ENCODE measurements at places on chromosomes 6 and 20.

- DNase-seq = no peak
These were observed 47.6 kb downstream of the EZR start for GRCh38 chr6:158771399-158772152.

DNA sequence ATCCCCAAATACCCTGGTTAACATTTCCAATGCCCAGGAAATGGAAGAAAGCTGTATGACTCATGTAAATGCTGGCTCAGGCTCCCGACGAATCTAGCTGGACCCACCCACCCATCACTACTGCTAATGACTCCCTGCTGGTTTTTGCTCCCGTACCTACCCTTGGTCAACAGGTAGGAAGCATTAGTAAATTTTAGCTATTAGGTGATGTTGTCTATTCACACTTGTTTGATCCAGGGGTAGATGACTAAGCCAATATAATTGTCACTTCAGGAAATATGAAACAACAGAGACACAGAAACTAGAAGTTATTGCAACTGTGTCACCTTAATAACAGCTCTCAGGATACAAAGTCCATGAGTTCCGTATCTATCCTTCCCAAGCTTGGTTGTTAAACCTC, 94.4 kb upstream of the BEND6 start:
- DNase-seq = no peak

DNA sequence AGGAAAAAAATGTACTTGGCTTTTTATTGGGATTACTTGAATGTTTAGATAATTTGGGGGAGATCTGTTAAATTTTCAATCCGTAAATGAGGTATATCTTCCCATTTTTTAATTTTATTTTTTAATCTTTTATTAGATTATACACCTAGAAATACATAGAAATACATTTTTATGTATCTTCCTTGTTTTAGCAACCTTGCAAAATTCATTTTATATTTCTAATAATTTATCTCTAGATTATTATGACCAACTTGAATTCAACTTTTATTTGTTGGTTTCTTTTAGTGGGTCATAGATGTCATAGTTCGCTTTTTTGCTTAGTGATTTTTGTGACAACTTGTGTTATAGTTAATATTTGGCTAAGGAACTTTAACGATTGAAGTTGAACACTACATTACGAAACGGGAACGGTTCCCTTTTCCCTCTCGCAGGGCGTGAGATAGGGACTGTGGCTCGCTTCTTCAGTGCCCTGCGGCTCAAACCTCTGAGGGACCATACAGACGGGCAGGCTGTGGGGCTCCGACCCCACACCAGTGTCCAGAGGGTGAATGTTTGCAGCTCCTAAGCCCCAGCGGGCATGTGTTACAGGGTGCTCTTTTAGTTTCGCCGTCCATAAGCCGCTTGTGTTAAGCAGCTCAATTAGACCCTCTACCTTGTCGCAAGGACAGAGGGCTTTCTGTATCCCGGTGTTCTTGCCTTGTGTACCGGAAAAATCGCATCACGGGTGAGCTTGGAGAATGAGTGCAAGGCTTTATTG, 53.8 kb downstream of the PRND start:
- no peak for DNase-seq

GRCh38 chr6:85472744-85473143, 22.9 kb downstream of the NT5E start:
- DNase-seq = no peak

DNA sequence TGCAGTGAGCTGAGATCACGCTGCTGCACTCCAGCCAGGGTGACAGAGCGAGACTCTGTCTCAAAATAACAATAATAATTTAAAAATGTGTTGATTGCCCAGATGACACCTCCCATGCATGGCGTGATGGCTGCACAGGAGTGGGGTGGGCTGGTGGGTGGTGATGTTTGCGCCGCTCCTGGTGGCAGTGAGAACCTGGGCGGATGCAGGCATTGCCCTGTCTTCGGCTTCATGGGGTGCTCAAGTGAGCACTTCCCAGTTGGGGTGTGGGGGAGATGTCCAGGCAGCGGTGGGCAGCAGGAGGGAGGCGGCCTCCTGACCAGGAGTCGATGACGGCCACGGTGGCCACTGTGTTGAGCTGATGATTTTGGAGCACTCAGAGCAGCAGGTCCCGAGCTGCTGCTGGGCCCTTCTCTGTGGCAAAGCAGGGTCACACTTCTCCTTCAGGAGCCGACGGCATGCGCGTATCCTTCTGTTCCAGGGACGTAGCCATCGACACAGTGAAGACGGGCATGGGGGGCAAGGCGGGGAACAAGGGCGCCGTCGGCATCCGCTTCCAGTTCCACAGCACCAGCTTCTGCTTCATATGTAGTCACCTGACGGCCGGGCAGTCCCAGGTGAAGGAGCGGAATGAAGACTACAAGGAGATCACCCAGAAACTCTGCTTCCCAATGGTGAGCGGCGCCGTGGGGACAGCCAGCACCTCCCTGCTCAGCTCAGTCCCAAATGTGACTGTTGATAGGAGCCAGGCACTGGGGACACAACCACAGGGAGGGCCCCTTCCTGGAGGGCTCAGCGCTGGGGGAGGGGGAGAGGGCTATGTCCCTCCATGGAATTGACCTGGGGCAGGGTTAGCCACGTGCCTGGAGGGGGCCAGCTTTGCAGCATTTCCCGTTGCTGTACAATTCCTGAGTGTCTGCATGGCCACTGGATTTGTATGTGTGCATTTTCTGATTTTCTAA, 89.7 kb downstream of the SYNJ2 start:
- DNase-seq = no peak

DNA sequence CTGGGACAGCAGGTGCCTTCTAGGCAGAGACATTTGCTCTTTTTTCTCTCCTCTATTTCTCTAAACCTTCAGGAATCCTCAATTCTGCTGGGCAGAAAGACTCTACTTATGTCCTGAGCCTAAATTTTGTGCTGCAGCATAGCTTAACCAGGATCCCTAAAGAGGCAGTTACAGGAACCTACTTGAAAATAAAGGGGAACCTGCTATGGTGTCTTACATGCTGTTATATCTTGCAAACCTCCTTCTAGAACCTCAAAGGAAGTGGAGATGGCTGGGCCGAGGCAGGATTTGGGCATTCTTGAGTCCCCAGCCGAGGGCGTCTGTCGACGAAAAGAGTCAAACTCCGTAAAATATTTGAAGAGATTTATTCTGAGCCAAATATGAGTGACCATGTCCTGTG, 17.1 kb upstream of the GMNN start:
- no peak for DNase-seq

DNA sequence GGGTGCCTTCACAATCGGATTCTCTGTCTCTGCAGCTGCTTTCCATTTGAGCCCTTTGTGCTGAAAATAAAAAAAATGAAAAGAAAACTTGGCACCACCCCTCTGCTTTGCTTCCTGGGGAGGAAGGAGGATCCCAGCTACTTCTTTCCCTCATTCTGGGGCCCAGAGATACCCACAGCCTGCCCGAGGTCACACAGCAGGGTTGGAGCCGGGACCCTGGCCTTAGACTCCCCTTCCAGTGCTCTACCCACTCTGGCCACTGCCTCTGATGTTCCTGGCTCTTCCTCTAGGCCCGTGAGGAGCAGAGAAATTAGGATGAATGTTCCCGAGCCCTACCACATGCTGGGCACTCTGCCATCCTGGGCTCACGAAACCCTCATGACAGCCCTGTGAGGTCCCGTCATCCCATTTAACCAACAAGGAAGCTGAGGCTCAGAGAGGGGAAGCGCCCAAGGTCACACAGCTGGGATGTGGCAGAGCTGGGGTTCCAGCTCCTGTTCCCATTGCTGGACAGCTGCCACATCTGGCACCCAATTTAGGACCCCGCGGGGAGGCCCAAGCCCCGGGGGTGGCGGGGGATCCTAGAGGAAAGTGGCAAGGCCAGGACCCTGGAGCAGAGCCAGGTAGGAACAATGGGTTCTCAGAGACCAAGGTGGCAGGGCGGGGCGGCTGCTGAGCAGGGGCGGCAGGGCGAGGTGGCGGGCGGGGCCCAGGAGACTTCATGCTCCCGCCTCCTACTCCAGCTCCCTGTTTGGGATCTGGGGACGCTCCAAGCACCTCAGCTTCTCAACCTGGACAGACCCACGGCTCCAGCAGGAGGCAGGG, 76.6 kb downstream of the CEBPB start:
- DNase-seq = peak; percentile 74

DNA sequence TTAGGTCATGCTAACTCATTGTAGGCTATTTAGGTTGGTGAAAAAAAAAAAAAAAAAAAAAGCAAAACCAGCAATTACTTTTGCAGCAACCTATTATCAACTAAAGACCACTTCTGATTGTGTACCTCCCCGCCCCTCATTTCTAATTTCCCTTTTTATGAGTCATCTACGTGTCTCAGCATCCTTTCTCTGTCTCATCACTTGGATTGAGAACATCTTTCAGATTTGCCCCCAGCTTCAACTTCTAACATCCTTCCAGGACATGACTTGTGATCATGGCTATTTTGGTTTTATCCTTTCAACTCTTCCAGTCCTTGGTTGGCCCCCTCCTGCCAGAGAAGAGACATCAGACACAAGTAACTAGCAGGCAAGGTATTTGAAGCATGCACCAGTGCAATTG, 156.7 kb upstream of the CCN2 start:
- no peak for DNase-seq

DNA sequence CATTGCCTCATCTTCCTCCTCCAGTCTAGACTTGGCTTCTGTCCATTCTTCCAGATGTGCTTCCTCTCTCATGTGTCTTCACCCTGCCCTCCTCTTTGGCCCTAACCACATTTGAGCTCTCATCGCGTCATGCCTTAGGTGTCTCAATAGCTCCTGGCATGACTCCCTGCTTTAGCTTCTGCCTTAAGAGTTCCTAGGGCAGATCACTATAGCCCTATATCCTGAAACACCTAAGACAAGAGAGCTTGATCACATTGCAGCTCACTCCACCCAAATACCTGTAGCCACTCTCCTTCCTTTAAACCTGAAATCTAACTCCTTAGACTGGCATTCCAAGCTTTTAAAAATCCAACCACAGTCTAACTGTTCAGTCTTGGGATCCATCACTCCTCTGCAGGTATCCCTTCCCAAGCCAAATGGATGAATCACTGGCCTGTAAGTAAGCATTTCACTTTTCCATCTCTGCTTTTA, 69.0 kb upstream of the STXBP5 start:
- DNase-seq = peak; percentile 14

GRCh38 chr6:119133400-119133799, 54.9 kb upstream of the FAM184A start:
- no peak for DNase-seq

DNA sequence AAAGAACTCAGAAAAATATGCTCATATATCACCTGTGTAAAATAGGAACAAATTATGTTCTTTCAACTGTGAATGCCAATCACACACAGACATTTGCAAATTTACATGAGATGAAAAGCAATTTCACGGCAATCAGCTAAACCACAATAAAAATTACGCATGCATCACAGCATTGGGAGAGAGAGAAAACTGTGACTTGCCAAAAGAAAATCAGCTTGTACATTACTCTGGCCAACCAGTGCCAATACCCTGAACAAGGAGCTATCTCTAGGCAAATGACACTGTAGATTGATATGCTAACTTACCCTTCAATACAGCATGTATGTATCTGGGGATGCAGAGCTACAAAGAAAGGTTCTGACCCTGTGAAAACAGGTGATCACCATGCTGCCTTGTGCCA, 515.6 kb downstream of the EYS start:
- DNase-seq = no peak

DNA sequence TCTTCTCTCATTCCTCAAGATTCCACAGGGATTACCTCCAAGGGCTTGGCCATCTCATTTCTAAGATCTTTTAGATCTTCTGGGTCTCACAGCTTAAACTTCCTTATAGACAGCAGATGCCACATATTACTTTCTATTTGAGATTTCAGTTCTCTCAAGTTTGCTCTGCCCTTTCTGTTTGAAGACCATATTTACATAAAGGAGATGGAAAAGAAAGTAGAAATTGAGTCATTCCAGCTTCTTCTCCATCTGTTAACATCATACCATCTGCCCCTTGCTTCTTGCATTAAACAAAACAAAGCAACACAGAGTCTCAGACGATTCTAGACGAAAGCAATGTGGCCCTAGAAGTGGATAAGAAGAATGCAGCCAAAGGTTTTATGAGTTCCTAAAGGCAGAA, 203.4 kb downstream of the TTLL2 start:
- no peak for DNase-seq

DNA sequence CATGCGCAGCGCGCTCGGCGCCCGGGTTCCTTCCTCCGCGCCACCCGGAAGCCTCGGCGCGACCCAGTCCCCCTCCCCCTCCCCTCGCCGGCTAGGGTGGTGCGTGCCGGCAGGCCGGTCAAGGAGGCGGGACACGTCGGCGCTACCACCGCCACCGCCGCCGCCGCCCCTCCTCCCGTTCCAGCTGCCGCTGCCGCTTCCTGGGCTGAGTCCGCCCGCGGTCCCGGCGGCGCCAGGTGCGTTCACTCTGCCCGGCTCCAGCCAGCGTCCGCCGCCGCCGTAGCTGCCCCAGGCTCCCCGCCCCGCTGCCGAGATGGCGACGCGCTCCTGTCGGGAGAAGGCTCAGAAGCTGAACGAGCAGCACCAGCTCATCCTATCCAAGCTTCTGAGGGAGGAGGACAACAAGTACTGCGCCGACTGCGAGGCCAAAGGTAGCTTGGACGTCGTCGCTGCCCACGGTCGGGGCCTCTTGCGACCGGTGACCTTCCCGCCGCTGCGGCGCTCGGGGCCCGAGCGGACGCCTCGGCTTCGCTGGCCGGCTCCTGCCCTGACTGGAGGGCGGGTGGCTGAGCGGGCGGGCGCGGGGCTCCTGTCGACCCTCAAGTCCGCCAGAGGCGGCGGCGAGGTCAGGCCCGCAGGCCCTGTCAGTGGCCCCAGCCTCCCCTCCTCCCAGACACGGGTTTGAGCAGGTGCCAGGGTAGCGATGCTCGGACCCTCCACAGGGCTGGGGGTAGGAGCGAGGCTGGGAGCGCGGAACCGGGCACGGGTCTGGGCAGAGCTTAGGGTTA, at the start of gene SMAP1:
Gene SMAP1, plus strand, starts transcription at position 173 of the 788 bp plus-strand sequence. Its CDS starts 141 bp downstream, at position 314.
- peak; percentile 96 for DNase-seq

DNA sequence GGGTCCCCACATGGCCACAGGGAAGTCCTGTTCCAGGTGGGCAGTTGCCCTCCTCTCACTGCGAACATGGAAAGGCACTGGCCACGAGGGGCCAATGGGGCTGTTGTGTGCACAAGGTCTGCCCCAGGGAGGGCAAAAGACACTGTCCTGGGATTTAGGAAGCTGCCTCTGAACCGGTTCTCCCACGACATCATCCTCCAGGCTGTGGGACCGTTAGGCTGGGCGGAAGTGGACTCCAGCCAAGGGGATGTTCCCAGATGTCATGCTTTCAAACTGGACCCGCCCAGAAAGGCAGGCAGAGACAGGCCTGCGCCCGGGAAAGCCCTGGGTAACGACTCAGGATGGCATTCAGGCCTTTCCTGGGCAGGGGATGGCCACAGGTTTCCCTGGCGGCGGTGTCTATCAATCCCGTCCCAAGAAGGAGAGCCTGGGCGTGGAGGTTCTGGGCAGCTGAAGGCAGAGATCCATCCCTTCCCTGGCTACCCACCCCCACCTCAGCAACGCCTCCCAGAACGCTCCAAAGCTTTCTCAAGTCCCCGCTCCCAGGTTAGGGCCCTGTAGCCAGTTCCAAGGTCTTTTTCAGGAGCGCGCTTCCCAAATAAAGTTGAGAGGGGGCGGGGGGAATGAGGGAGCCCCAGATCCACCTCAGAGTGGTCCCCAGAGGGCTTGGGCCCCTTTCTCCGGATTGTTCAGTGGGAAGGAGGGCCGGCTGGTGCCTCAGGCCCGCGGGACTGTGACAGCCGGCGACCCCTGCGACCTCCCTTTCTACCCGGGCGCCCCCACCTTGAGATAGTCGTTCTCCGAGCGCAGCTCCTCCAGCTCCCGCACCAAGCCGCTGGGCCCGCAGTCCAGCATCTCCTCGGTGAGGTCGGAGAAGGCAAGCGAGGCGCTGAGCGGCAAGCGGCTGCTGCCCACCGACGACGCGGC, 13.8 kb upstream of the TLDC2 start:
- DNase-seq = peak; percentile 65

- DNase-seq = no peak
These were observed 46.1 kb upstream of the TULP4 start for GRCh38 chr6:158266131-158266530.

All from pancreas (tissue), 10 donors.